ENCODE measurements at places on chromosomes 11 and 22.

GRCh38 chr11:115164774-115165173, 339.4 kb downstream of the CADM1 start:
- DNase-seq, result no peak

DNA sequence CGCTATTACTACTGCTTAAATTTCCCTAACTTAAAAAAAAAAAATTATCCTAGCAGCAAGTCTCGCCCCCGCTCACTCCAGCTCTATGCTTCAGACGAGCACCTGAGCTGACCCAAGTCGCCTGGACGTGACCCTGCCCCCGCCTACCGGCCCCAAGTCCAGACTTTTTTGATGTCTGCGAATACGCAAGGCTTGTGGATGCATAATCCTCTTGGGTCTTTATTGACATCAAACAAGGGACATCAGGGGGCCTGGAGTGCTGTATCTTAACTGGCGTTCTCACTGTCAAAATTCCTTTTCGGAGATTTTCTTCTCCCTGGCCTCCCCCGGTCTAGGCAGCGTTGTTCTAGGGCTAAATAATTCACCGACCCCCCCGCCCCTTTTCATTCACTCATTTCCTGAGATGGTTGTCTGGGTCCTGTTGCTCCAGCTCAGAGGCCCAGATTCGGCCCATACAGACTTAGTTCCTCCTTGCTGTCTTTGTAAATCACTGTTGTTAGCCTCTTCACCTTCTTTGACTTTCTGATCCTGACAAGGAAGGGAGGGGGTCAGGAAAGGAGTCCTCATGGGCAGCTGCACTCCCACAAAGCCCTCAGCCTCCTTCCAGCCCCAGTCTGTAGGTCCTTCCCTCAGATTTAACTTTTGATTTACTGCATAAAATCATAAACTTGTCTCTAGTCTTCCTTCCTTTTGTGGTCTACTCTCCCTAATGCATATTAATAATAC, 601 bp upstream of the LRP4 start:
- no peak for DNase-seq

- DNase-seq, result no peak
These were observed 107.5 kb downstream of the USP35 start for GRCh38 chr11:78295991-78296930.

GRCh38 chr11:76805206-76805913, 22.2 kb downstream of the TSKU start:
- DNase-seq, result peak; percentile 36

All from suppressor macrophage treated with lipopolysaccharide for 1 hour (primary cell).